ENCODE measurements at places on chromosomes 2 and 18. TPM values are rescaled to one million over a fixed set of nuclear protein-coding genes. Genes with fewer than 3 reads are reported as not detected.

Gene PARD6G
- 7.1 TPM for total RNA-seq

Gene GAL3ST2
- total RNA-seq = 0.74 TPM

Gene LDLRAD4
- total RNA-seq = 63.4 TPM

Gene LONRF2
- total RNA-seq = 70.8 TPM

Gene CNRIP1
- total RNA-seq = 67.4 TPM

Measured in temporal lobe (tissue), 4 donors.